ENCODE measurements at places on chromosomes 3 and 15.

DNA sequence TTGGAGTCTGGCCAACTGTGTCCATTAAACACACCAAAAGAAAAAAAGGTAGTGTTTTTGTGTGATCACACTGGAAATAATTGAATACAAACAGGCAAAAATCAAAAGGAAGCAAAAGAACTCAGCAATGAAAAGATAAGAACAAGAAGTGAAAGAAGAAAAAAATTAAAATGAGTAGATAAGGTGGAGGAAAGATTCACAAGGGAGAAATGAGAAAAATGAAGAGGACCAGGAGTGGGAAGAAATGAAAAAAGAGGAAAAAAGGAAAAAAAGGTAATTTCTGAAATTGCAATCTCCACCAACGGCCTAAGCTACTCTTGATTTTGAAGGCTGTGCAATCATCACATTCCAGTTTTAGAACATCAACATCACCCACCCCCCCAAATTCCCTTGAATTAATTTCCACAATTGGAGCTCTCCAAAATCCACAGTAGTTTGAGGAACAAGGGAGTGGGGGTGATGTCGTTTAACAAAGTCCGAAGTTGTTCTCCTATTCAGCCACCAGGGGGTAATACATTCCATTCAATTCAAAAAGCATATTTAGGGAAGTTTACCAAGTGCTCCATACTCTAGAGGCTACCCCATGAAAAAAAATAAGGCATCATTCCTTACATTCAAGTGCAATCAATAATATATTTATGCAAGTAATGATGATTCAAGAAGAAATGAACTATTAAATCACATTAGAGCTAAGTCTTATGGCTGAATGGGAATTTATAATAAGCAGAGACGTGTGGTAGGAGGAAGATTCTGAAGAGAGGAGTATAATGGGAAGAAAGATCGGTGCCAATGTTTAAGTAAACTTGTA lies 37.4 kb downstream of the ZNF860 start:
- no peak for DNase-seq

DNA sequence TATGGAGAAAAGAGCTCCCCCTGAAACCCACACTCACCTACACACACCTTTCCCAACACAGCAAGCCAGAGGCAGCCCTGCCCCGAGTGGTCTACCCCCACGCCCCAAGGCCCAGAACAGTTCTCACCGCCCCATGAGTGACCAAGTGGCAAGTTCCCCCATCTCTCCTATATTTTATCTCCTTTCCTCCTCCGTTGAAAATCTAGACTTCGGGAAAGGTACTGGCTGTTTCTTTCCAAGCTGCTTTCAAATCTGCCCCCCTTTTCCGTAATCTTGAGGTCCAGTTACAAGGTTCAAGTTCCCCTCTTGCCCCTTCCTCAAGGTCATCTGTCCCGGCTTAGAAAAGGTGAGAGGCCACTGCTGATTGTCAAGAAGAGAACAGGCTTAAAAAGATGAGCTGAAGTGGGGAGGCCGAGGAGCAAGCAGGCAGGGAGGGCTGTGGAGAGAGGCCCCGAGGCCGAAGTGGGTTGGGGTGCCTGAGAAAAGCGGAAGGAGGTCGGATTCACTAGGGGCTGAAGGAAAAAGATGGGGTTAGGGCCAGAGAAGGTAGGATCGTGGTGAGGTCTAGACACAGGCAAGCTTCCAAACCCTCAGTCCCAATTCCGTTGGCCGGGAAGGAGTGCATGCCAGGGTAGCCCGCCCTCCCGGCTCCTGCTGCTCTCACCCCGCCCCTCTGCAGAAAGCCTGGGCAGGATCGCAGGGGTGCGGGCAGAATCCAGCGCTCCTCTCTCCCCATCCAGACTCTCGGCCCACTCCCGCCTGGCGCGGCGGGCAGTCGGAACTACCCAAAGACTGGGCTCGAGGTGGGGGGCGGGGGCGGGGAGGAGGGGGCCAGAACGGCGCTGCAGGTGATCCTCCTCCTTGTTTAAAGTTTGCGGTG lies 1.7 kb downstream of the SEMA5B start:
- DNase-seq: no peak

- no peak for DNase-seq
Measured at GRCh38 chr3:58800032-58800431, 133.5 kb upstream of the FAM3D start.

- no peak for DNase-seq
Measured at GRCh38 chr15:89301304-89302089, 33.1 kb downstream of the POLG start.

DNA sequence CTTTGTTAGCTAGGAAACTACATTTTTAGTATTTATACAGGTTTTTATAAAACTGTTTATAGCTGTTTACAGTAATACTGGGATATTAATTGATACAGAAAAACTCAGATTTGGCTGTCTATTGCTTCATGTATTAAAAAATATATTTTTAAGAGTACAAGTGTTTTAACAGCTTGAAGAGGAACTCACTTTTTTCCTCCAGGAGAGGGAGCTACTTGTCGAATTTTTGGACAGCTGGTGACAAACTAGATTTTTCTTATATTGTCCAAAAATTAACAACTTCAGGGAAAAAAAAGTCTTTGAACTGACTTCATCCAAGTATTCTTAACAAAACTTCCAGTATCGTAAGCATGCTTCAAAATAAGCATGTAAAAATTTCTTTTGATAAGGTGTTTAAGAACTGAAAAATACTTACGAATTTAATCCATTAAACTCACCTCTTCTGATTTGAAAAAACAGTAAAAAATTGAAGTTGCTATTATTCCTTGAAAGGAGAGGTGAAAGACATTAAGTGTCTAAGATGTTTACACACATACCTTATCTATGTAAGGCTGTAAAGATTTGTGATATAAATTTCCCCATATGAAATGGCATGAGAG lies 4.0 kb downstream of the DIPK2A start:
- DNase-seq: peak; percentile 18

DNA sequence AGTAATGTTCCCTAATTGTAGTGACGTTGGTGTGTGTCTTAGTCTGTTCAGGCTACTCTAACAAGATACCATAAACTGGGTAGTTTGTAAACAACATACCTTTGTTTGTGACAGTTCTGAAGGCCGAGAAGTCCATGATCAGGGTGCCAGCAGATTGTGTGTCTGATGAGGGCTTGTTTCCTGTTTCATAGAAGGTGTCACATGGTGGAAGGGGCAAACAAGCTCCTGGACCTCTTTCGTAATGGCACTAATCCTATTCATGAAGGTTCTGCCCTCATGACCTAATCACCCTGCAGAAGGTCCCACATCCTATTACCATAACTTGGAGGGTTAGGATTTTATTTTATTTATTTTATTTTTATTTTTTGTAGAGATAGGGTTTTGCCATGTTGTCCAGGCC lies 11.1 kb downstream of the ATXN7 start:
- no peak for DNase-seq

GRCh38 chr15:56233549-56233948 lies 10.1 kb downstream of the RFX7 start:
- no peak for DNase-seq

GRCh38 chr3:83002869-83003445 lies 1241.5 kb upstream of the GBE1 start:
- no peak for DNase-seq

DNA sequence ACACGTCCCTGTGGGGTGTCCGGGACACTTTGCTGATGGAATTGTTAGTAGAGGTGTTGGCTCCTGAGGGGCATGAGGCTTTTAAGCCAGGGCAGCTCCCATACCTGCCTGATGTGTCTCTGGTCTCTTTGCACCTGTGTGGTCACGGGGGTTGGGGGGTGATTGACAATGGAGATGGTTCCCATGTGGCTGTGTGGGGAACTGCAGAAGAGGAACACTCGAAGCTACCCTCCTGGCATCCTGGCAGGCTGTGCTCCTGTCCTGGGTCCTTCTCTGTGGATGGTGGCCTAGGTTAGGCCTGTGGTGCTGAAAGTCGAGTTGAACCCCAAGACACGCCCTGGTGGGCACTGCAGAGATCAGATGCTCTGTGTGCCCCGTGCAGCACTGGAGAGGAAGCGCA lies 73.4 kb downstream of the HMCES start:
- DNase-seq: no peak

- DNase-seq: no peak
Measured at GRCh38 chr3:68334367-68334986, 597.9 kb downstream of the TAFA4 start.

- DNase-seq: no peak
Measured at GRCh38 chr15:84893607-84894006, 9.1 kb downstream of the SLC28A1 start.

- DNase-seq: no peak
Measured at GRCh38 chr3:60912142-60912541, 339.1 kb downstream of the FHIT start.
